Activated T-helper 1 cell treated with anti-CD3 and anti-CD28 coated beads, Interleukin-12 subunit alpha, Interleukin-12 subunit beta, Interleukin-2, Interleukin-4 antibody, amounts not matched to agents 30 ng/mL and 10 ng/mL and 1 ng/mL, durations not matched to agents 14 hours and 24 hours and 36 hours (primary cell): ENCODE measurements at places on chromosomes 2 and 18. TPM values are rescaled to one million over a fixed set of nuclear protein-coding genes. Genes with fewer than 3 reads are reported as not detected.

The CFAP221 gene
- not detected in 2 replicates for total RNA-seq

The SH3RF3 gene
- 0.39 and 0.54 TPM in 2 replicates for total RNA-seq

The SDC1 gene
- 0.26 and 0.27 TPM in 2 replicates for total RNA-seq

The STARD6 gene
- 0.54 and 0.65 TPM in 2 replicates for total RNA-seq

The C2orf66 gene
- total RNA-seq = 0.18 and 0.42 TPM in 2 replicates

The NOL4 gene
- total RNA-seq = not detected in 2 replicates

The DSC2 gene
- not detected in 2 replicates for total RNA-seq

The SERPINB3 gene
- not detected in 2 replicates for total RNA-seq

The C2orf78 gene
- not detected in 2 replicates for total RNA-seq

The DQX1 gene
- total RNA-seq = 0.65 and 0.86 TPM in 2 replicates

The NPHP1 gene
- total RNA-seq = 0.12 and 0.70 TPM in 2 replicates

The SULT1C4 gene
- not detected in 2 replicates for total RNA-seq

The STK11IP gene
- total RNA-seq = 38.0 and 38.9 TPM in 2 replicates

The PLGLB1 gene
- total RNA-seq = 0.59 and 1.1 TPM in 2 replicates

The ARMC9 gene
- total RNA-seq = 2.2 and 3.8 TPM in 2 replicates

The AP1S3 gene
- 11.9 and 14.4 TPM in 2 replicates for total RNA-seq

The TBC1D8 gene
- 0.91 and 1.1 TPM in 2 replicates for total RNA-seq

The DHRS9 gene
- total RNA-seq = 1.6 and 2.3 TPM in 2 replicates

The CD8B gene
- total RNA-seq = 0.86 and 1.5 TPM in 2 replicates
